NCI-H524 (cell line): ENCODE measurements at places on chromosomes 12 and 14.

- no peak for DNase-seq
Measured at GRCh38 chr14:35051796-35052195, 5.7 kb downstream of the FAM177A1 start.

- DNase-seq: no peak
Measured at GRCh38 chr12:14214495-14214894, 151.0 kb upstream of the ATF7IP start.

GRCh38 chr14:65073605-65074201, 28.6 kb downstream of the MAX start:
- DNase-seq: no peak

GRCh38 chr12:105090361-105090760, 6.1 kb upstream of the ALDH1L2 start:
- DNase-seq: no peak
